ENCODE measurements at places on chromosomes 12 and 14.
A peak's percentile ranks its signal among the peaks of the same experiment; 100 is the strongest.

- H3K27me3 ChIP-seq: no peaks in the 10 kb centered on the region
- H3K27ac ChIP-seq: no peak overlapping the region
- DNase-seq: no peak
- H3K36me3 ChIP-seq: peaks cover 8% of the 10 kb centered on the region
- H3K4me3 ChIP-seq: no peak overlapping the region
Measured at GRCh38 chr14:89748004-89748403, 206.5 kb downstream of the EFCAB11 start.

GRCh38 chr14:80948291-80948690 lies 6.8 kb upstream of the CEP128 start:
- H3K27me3 ChIP-seq: peaks cover 7% of the 10 kb centered on the region
- DNase-seq: no peak
- H3K4me3 ChIP-seq: no peak overlapping the region
- no peak overlapping the region for H3K27ac ChIP-seq
- no peaks in the 10 kb centered on the region for H3K36me3 ChIP-seq

DNA sequence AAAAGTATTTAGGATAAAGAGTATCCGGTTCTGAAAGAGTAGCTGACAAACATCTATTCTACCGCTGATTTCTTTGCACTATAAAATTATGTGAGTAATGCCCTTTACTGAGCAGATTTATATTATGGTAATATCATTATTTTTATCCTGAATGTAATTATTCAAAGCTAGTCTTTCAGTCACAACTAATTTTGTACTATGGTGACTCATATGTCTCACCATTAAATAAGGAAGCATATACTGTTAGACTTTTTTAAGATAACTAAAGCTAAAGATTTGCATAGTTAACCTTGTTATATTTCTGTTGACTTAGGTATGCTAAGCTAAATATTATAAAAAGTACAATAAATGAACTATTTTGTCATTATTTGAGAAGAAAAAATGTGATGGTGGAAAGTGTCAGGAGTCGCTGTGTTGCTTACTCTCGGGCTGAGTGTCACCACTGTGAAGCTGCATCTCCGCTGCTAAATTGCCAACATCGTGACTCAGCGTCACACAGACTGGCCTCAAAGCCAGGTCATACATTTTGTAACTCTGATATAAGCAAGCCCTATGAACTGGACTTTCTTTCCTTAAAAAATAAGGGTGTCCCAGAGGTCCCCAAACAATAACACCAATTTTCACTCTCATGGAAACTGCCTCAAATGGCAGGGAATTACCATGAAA lies 69.1 kb upstream of the SSTR1 start:
- no peak overlapping the region for H3K4me3 ChIP-seq
- no peaks in the 10 kb centered on the region for H3K27me3 ChIP-seq
- DNase-seq: no peak
- no peak overlapping the region for H3K27ac ChIP-seq

GRCh38 chr14:29475641-29476040 lies 452.0 kb downstream of the PRKD1 start:
- no peak for DNase-seq
- peaks cover 4% of the 10 kb centered on the region for H3K4me1 ChIP-seq
- no peaks in the 10 kb centered on the region for H3K27me3 ChIP-seq

DNA sequence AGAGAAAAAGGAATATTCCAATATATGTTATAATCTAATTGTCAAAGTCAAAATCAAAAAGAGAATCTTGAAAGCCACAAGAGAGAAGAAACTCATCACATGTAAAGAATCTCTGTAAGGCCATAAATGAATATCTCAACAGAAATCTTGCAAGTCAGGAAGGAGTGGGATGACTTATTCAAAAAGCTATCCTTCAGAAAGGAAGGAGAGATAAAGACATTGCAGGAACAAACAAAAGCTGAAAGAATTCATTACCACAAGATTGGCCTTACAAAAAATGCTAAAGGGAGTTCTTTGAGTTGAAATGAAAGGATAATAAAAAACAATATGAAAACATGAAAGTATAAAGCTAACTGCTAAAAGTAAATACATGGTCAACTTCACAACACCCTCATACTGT lies 286.8 kb downstream of the LRIG3 start:
- no peak overlapping the region for H3K4me3 ChIP-seq
- no peaks in the 10 kb centered on the region for H3K27me3 ChIP-seq
- peaks cover 7% of the 10 kb centered on the region for H3K4me1 ChIP-seq
- peaks cover 11% of the 10 kb centered on the region for H3K36me3 ChIP-seq
- DNase-seq: no peak

DNA sequence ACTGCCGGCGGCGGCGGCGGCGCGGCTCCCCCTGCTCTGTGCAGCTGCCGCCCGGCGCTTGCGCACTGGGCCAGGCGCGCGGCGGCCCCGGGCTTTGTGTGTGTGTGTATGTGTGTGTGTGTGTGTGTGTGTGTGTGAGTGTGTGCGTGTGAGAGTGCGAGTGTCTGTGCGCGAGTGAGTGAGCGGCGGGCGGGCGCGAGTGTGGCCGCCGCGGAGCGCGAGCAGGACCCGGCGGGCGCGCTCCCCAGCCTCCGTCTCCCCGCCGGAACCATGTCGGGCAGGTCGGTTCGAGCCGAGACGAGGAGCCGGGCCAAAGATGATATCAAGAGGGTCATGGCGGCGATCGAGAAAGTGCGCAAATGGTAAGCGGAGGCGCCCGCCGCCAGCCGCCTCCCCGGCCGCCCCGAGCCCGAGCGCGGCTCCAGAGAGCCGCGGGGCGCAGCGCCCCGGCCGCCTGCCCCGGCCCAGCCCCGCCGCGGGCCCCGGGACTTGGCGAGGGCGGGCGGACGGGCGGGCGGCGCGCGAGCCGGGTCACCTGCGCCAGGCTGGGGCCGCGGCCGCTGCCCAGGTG lies at the start of gene BCL7A:
BCL7A (plus strand) TSS at position 63 of the 571 bp plus-strand sequence; CDS start at position 271, 208 bp downstream.
- peaks cover 18% of the 10 kb centered on the region for H3K4me1 ChIP-seq
- H3K4me3 ChIP-seq: peak within 1 kb of the TSS; percentile 88
- peak; percentile 52 for DNase-seq
- H3K27me3 ChIP-seq: peaks cover 37% of the 10 kb centered on the region

- peaks cover 40% of the 10 kb centered on the region for H3K4me1 ChIP-seq
- no peak for DNase-seq
- peaks cover 12% of the 10 kb centered on the region for H3K27me3 ChIP-seq
- no peaks in the 10 kb centered on the region for H3K36me3 ChIP-seq
Measured at GRCh38 chr12:89882050-89882449, 173.4 kb upstream of the ATP2B1 start.

DNA sequence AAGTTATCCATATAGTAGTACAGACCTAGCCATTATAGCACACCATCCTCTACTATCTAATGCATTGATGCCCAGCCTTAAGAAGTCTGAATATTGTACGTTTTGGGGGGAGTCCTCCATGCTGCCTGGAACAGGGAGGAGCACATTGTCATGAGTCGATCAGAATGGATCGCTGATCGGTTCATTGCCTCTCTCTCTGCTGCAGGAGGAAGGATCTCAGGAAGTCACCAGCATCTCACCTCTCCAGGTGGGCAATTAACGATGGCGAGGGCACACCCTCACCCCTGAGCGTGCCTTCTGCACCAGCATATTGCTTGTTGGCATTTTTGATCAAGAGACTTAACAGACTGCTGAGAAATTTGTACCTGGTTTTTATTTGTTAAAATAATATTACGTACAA lies 11.5 kb downstream of the CCND2 start:
- peaks cover 54% of the 10 kb centered on the region for H3K4me1 ChIP-seq
- H3K27me3 ChIP-seq: no peaks in the 10 kb centered on the region
- no peak for DNase-seq
- no peak overlapping the region for H3K4me3 ChIP-seq
- peaks cover 94% of the 10 kb centered on the region for H3K36me3 ChIP-seq

DNA sequence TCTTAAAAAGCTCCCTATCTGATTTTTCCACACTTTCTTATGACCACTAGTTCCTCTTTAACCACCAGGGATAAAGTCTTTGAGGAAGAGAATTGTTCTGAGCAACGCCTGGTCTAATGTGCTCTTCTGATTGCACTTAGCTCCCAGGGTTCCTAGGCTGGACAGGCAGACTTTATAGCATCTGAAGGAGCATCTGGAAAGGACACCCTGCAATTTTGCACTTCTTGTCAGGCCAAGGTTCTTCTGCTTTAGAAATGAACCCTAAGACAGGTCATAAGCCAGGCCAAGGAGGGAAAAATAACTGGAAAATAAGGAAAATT lies 126.3 kb downstream of the KTN1 start:
- H3K27me3 ChIP-seq: no peaks in the 10 kb centered on the region
- no peak for DNase-seq
- peaks cover 10% of the 10 kb centered on the region for H3K4me1 ChIP-seq

GRCh38 chr14:68282479-68283377 lies 463.1 kb downstream of the RAD51B start:
- H3K27ac ChIP-seq: no peak overlapping the region
- no peak overlapping the region for H3K4me3 ChIP-seq
- no peak for DNase-seq
- H3K4me1 ChIP-seq: peaks cover 24% of the 10 kb centered on the region
- no peaks in the 10 kb centered on the region for H3K36me3 ChIP-seq

DNA sequence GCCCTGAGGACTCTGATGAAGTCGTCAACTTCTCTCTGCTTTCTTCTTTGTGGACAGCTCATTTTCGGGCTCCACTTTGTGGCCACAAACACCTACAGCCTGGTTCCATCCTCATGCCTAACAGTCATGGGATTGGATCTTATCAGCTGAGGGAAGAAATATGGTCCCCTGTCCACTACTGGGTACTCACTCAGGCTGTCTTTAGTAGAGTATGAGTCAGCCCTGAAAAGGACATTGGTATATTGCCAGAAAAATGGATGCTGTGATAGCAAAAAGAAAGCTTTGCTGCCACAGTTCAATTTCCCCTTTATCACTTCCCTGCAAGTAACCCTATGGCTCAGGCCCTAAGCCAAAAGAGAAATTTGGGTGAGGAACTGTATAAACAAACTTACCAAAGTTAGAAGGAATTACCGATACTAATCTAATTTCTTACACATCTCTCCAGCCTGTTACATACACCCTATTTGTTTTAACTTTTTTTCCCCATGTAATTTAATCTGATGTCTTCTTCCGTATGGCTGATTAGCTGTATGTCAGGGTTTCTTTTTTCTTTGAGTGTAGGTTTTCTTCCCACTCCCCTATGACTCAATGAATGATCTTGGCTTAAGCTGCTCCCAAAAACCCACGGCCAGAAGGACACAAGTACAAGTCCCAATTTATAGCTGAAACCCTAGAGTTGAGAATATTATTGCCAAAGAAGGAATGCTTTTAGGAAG lies 29.1 kb downstream of the MTHFD1 start:
- H3K4me3 ChIP-seq: no peak overlapping the region
- peaks cover 78% of the 10 kb centered on the region for H3K36me3 ChIP-seq
- no peaks in the 10 kb centered on the region for H3K4me1 ChIP-seq

GRCh38 chr12:2402073-2402579 lies 349.3 kb downstream of the CACNA1C start:
- no peak for DNase-seq
- H3K4me3 ChIP-seq: no peak overlapping the region

GRCh38 chr12:131226345-131227265 lies 272.9 kb downstream of the ADGRD1 start:
- H3K4me1 ChIP-seq: peaks cover 37% of the 10 kb centered on the region
- no peak for DNase-seq
- H3K27me3 ChIP-seq: no peaks in the 10 kb centered on the region
- no peak overlapping the region for H3K27ac ChIP-seq
- H3K4me3 ChIP-seq: no peak overlapping the region

DNA sequence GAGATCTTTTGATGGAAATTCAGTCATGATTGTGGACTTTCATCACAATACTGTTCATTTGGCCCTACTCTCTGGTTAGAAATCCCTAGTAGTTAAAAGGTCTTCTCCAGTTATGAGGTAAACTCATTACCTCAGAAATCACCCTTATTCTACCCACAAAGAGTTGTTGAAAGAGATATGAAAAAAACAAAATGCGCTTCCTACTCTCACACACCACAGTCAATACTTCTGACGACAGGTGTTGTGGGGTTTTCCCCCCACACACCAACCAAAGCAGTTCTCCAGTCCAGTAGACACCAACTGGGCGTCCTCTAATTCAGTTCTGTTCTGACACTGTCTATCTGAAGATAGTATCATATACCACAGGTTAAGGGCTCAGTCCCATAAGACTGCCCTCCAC lies 54.9 kb downstream of the TRMT5 start:
- no peak overlapping the region for H3K4me3 ChIP-seq
- H3K27ac ChIP-seq: no peak overlapping the region
- H3K4me1 ChIP-seq: no peaks in the 10 kb centered on the region
- no peaks in the 10 kb centered on the region for H3K27me3 ChIP-seq

GRCh38 chr12:84572196-84572595 lies 340.4 kb downstream of the SLC6A15 start:
- no peaks in the 10 kb centered on the region for H3K27me3 ChIP-seq
- H3K36me3 ChIP-seq: peaks cover 14% of the 10 kb centered on the region
- H3K4me1 ChIP-seq: peaks cover 7% of the 10 kb centered on the region
- DNase-seq: no peak

DNA sequence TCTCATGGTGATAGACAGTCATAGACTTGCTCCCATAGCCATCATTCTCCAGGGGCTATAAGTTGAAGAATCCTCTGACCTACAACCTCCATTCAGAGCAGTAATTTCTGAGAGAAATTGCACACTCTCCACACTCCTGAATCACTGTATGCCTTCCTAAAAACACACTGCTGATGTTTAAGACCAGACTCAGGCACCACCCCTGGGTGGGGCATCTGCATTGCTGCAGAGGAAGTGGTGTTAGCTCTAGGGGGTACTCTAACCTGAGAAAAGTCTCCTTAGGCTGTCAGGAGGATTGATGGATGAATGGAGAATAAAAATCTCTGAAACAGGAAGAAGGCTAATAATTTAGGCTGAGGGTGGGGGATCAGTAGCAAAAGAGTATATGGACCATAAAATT lies 436.1 kb downstream of the DAD1 start:
- peaks cover 3% of the 10 kb centered on the region for H3K27me3 ChIP-seq
- H3K27ac ChIP-seq: no peak overlapping the region
- no peak overlapping the region for H3K4me3 ChIP-seq
- H3K4me1 ChIP-seq: peaks cover 11% of the 10 kb centered on the region
- no peak for DNase-seq
- H3K36me3 ChIP-seq: peaks cover 32% of the 10 kb centered on the region

- DNase-seq: no peak
- H3K36me3 ChIP-seq: peaks cover 19% of the 10 kb centered on the region
- peak overlapping the region; percentile 59 for H3K4me3 ChIP-seq
- H3K27me3 ChIP-seq: peaks cover 12% of the 10 kb centered on the region
- H3K4me1 ChIP-seq: peaks cover 14% of the 10 kb centered on the region
- H3K27ac ChIP-seq: no peak overlapping the region
Measured at GRCh38 chr12:109092497-109093021, 713 bp downstream of the ALKBH2 start.

DNA sequence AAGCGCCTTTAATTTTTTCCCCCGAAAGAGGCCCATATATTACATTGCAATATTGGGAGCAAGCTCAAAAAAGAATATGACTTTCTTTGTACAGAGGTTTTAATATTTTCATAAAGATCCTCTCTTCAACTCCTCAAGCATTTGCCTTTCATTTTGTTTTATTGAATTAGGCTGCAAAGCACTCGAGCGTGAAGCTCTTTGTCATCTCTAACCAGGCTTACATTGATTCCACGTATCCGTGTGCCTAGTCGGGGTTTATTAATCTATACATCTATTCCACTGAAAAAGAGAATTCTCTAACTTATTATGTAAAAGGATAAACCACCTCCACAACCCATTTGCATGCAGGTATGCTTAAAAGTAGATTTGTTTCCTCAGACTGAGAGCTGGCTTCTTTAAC lies 234.8 kb upstream of the TMPO start:
- no peak for DNase-seq
- H3K27ac ChIP-seq: no peak overlapping the region
- H3K4me3 ChIP-seq: no peak overlapping the region
- H3K27me3 ChIP-seq: no peaks in the 10 kb centered on the region

GRCh38 chr12:51932218-51933076 lies 19.1 kb upstream of the ACVR1B start:
- DNase-seq: no peak
- no peaks in the 10 kb centered on the region for H3K4me1 ChIP-seq
- peaks cover 6% of the 10 kb centered on the region for H3K27me3 ChIP-seq
- H3K27ac ChIP-seq: no peak overlapping the region
- H3K36me3 ChIP-seq: no peaks in the 10 kb centered on the region
